ENCODE measurements at places on chromosomes 5 and 9.

- no peak for DNase-seq
These were observed 297.7 kb upstream of the EFNA5 start for GRCh38 chr5:107968406-107968843.

DNA sequence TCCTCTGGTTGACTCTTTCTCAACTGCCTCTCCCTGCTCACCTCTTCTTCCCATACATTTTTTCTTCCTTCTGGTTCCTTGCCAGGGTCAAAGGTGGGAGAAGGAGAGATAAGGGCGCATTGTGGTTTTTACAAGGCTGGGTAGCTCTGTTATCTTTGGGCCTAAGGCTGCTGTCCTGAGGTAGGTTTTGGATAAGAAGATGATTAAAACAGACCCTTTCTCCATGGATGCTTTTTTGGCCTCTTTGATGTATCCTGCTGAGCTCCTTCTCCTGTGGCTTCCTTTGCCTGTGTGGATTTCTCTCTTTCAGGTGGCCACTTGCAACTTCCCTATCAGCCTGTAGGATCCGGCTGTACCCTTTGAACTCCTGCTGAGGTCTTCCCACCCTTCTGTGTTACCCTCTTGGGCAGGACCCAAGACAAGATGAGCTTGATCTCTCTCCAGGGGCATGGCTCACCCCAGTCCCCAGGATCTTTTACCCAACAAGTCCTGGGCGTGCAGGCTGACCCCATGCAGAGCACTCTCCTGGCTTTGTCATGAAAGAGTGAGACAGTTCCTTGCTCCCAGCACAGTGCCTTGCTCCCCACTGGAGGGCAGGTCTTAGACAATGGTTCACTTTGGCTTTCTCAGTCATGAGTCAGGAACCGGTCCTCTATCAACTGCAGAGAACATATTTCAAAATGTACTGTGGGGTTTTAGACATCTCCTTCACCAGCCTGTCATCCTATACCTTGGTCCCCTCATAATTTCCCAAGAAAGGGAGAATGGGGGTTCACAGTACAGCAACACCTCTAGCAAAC is 197.9 kb downstream of the TLE4 start:
- no peak for DNase-seq

GRCh38 chr5:148476302-148476701 is 92.5 kb downstream of the FBXO38 start:
- no peak for DNase-seq

GRCh38 chr5:172848419-172848818 is 14.4 kb downstream of the ERGIC1 start:
- no peak for DNase-seq

DNA sequence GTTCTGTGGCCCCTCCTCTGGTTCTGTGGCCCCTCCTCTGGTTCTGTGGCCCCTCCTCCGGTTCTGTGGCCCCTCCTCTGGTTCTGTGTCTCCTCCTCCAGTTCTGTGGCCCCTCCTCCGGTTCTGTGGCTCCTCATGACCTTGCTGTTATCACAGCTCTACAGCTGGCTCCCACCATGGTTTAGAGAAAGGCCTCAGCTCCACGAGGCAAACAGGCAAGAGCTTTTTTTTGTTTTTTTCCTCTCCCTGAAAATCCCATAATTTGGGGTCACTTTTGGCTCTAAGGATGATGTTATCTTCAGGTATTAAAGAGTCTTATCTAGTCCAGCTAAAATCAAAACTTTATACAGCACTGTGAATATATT is 31.8 kb downstream of the C5orf15 start:
- no peak for DNase-seq

GRCh38 chr5:83473346-83474160 is 2.0 kb downstream of the VCAN start:
- DNase-seq = peak; percentile 88

DNA sequence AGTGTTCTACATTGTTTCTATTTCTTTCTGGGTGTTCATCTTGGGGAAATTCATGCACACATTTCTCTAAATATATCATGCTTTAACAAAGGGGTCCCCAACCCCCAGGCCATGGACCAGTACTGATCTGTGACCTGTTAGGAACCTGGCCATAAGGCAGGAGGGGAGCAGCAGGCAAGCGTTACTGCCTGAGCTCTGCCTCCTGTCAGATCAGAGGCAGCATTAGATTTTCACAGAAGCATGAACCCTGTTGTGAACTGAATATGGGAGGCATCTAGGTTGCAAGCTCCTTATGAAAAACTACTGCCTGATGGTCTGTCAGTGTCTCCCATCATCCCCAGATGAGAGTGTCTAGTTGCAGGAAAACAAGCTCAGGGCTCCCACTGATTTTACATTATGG is 270.0 kb downstream of the AGTPBP1 start:
- DNase-seq = no peak

- DNase-seq = no peak
These were observed 17.7 kb downstream of the S1PR3 start for GRCh38 chr9:89008744-89009545.

DNA sequence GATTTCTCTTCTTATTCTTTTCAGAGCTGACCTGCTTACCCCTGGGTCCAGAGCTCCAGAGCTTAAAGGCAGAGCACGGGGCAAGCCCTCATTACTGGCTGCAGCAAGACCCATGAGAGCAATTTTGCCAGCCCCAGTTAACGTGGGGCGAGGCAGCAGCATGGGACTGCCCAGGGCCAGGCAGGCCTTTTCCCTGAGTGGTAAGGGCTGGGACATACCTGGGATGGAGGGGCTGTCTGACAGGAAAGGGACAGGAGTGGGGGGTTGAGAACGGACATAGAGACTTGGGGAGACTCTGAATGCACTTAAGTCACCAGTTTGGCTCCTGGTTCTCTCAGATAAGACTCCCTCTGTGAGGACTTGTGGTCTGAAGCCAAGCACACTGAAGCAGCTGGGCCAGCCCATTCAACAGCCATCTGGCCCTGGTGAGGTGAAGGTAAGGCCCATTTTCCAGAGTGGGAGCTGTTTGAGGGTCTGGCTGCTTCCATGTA is 26.2 kb downstream of the HMGXB3 start:
- DNase-seq = no peak

DNA sequence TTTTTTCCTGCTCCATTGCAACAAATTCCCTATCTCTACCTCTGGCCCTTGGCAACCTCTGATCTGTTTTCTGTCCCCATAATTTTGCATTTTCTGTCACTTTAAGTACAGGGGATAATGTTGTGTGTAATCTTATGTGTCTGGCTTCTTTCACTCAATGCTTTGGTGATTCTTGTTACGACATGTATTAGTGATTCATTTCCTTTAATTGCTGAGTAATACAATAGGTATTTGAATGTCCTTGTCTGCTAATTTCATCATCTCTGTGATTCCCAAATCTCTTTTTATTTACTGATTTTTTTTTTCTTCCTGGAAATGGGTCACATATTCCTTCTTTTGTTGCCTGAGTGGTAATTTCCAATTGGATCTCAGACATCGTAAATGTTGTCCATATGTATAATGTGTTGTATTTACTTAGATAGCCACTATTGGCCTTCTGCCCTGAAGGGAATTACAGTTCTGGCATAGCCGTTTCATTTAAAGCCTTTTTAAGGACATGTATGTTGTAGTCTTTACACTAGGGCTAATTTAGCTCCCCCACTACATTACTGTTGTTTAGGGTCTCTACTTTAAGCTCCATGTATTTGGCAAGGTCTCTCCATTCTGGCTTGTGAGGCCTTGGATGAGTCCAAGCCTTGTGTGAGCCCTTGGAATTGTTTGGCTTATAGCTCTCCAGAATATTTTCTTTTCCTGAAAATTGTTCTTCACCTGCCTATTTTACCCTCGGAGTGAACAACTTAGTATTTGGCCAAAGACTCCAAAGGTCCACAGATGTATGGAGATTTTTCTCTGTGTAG is 683.8 kb downstream of the LRRC70 start:
- DNase-seq = no peak

DNA sequence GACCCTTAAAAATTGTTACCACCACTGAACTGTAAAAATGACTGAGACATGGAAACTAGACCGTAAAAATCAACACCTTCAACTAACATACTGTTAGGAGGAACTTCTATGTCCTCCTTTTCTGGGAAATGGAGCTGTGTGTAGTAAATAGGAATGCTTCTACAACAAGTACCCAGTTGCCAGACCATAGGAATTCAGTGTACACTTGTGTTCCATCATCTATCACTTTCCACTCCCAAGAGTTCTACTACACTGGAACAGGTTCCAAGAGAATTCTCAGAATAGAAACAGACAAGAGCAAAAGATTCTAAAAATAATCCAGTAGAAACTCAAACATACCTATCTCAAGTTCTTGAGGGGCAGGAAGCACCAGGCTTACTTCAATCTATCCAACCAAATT is 23.6 kb downstream of the UBAP2 start:
- DNase-seq = no peak

DNA sequence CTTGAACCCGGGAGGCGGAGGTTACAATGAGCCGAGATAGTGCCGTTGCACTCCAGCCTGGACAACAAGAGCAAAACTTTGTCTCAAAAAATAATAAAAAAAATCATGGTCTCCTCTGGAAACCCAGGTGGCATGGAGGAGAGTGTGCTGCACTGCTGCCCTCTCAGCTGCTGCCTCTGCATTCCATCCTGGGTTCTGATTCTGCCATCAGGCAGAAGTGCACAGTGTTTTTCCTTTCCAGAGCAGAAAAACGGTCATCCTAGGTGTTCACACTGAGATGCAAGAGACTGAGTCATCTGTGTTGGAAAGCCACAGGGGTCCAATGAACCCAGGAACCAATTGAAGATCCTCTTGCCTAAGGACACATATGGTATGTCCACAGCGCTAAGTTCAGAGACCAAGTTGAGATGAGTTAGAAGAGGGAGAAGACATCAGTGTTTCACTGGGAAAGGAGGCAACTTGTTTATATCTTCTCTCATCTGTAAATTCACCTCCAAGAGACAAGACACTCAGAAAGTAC is 88.8 kb upstream of the DMRT1 start:
- DNase-seq = no peak

GRCh38 chr5:7518947-7519560 is 123.1 kb downstream of the ADCY2 start:
- DNase-seq = no peak

- no peak for DNase-seq
These were observed 6.7 kb downstream of the NCBP1 start for GRCh38 chr9:97640325-97640724.
